Choroid plexus epithelial cell (primary cell): ENCODE measurements at places on chromosomes 1 and 21.

- DNase-seq: no peak
These were observed 213.1 kb upstream of the CAMK1G start for GRCh38 chr1:209370241-209370995.

- DNase-seq: no peak
These were observed 24.7 kb downstream of the RGS1 start for GRCh38 chr1:192600275-192600674.

DNA sequence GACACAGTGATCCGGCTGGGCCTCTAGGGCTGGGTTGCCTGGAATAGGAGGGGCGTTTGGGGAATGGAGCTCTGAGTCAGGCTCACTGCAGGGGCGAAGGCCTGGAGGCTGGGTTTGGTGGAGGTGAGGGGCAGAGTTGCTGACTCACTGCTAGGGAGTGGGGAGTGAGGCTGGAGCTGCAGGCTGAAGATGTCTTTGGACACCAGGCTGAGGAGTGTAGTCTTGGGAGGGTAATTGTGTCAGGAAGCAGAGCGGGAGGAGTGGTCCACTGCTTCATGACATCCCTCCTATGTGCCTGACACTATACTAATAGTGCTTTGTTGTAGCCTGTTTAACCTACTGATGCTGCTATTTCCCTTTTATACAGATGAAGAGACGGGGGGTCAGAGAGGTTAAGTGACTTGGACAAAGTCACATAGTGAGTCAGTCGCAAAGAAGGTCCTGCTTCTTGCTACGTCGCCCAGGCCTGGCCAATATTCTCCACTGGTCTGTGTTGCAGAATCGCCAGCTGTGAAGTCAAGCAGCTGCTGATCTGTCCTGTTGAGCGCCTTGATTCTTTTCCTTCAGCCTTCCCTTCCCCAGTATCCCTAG, 13.6 kb downstream of the ACTL8 start:
- peak; percentile 81 for DNase-seq

DNA sequence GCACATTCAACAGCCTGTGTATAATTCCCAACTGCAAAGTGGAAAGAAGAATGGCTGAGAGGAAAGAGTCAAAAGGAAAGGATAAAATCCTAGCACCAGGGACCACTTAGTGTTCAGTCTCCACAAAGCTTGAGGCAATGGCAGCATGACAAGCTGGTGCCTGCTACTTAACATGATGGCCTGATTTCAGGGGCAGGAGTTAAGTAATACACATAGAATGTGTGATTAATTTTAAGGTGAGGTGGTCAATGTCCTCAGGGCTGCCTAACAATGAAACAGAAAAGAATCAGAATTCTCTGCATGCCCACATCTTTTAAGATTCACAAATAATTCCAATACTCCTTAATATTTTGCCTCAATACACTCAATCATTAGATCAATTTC, 8.9 kb downstream of the P3H1 start:
- DNase-seq: no peak

DNA sequence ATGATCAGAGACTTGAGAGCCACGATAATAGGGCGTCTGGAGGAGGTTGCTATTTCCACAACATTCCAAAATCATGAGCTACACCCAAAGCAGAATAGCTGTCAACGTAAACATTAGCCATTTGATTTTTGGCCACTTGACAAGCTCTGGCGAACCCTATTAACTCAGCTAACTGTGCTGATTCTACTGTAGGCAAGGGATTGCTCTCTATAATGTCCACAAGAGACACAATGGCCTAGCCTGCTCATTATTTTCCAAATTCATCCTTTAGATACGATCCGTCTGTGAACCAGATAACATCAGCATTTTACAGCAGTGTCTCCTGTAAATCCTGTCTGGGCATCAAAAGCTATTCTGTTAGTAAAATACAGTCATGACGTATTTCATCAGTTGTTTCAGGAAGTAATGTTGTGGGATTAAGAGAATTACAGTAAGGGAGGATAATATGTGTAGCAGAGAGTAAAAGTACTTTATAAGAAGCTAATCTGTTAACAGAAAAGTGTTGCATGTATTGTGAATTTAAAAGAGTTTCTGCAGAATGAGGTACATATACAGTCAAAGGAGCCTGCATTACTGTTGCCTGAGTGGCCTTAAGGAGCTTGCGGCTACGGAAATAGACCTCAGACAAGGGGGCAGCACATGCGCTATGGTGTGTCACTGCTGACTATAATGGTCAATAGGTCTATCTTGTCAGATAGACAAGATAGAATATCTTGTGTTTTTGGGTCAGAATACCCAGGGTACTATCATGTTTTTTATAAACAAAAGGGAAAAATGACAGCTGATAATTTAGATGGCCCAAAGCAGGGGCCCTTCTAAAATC, 44.9 kb upstream of the TINAGL1 start:
- peak; percentile 68 for DNase-seq

DNA sequence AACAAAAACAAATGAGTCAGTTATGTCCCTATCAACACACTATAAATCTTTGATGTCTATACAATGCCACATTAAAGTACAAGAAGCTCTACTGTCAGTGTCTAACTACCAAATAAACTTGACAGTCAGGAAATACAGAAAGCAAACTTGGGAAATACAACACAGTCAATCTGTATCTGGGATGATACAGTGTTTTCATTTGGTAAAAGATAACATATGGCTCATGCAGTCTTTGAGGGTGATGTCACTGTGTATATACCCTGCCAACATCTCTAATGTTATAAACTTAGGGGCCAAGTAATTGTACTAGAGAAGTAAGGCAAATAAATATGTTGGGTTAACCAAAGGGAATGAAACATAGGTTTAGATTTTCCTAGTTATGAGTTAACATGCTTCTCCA, 552.5 kb upstream of the ADAMTS5 start:
- DNase-seq: peak; percentile 87

DNA sequence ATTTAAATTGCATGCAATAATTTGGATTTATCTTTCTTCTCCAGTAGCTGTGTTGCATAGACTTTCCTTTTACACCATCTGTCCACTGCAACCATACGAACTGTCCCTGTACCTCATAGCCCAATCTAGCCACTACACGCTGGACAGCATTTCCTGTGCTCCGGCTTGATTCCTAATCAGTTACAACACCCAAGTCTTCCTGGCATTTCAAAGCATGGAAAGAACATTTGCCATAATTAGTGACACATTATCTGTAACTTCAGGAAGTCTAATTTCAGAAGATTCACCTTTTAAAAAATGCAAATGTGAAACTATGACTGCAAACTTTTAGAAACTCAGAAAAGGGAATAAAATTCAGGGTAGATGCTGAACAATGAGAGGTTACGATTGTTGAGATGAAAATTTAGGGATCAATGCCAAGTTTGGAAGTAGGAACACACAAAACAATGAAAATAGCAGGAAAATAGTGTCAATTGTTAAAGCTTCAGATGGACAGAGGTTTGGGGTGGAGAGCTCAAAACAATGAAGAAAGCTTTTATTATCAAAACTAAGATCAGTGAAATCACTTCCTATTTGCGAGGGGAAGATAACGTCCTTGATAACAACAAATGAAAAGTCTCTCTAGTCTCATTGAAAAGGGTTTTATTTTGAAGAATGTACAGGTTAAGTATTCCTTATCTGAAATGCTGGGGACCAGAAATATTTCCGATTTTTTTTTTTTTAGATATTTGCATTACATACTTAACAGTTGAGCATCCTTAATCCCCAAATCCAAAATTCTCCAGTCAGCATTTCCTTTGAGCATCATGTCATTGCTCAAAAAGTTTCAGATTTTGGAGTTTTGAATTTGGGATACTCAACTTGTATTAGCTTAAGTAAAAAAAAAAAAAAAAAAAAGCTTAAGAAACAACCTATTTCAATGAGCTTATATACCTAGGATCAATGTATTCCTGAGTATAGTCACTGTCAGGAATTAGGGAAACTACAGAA, 107.3 kb downstream of the FNBP1L start:
- peak; percentile 39 for DNase-seq

DNA sequence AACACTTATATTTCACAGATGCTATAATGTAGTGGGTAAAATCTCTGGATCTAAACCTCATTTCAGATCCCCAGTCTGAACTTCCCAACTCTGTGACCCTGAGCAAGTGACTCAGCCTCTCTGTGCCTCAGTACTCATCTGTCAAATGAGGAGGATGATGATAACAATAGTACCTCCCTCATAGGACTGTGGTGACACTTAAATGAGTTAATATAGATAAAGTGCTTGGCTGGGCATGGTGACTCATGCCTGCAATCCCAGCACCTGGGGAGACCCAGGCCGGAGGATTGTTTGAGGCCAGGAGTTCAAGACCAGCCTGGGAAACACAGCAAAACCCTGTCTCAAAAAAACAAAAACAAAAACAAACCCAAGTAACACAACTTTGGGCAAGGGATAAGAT, 4.7 kb upstream of the ECE1 start:
- DNase-seq: no peak

DNA sequence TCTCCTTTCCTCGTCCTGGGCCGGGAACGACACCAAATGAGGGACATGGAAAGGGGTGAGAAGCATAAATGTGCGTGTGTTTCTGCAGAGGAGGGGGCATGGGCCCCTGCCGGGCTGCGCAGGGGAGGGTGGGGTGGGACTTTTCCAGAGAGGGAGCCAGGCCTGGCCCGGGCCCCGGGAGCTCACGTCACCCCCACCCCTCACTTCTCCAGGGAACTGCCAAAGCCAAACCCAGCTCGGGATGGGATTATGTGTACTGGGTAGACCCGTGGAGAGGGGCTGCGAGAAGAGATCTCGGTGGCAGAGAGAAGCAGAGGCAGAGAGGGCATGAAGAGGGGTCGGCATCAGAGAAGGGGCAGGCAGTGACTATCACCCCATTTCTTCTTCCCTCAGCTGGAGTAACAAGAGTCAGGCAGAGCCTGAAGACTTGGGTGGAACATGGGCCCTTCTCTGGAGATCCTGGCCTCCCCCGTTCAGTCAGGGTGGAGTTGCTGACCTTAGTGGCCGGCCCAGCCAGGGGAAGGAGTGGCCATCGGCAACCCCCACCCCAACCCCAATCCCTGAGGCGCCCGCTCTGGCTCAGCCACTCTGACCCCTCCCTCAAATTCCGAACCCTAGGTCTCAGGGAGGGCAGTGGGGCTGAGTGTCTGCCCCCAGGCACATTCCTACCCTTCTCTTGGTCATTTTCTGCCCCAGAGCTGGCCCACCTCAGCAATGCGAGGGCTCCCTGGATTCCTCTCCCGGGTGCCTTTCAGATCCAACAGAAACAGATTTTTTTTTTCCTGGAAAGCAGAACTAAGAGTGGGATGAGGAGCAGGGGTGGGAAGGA, 1.2 kb downstream of the ADAMTSL4 start:
- no peak for DNase-seq

DNA sequence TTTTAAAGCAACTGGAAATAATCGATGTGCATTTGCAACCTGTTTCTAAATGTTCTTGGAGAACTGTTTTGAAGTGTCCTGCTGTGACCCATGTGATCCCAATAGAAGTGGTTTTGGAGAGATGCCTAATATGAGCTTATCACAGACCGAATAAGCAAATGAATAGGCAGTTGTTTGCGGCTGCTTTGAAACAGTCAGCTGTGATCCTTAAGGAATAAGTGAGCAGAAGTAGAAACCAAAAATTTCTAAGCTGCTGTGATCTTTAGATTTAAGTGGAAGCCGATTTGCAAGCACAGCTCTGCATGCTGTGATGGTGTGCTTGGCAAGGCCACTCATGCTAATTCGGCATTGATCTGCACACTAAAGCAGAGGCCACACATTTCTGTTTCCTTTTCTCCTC, 329.5 kb upstream of the DUSP10 start:
- peak; percentile 79 for DNase-seq

DNA sequence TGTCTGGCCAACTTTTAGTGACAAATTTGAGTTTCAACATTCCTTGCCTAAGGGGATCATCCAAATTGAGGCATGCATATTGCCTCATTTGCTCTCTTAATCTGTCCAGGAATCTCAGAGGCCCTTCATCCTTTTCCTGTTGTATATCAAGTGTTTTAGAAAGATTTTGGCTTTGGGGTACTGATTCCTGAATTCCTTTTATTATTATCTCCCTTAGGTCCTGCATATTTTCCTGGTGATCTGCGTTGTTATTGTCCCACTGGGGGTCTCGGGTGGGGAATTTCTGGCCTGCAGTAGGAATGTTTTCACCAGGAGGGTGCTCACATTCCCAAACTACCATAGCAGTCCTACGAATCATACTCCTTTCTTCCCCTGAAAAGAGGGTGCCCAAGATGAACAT, 4.4 kb upstream of the AADACL3 start:
- DNase-seq: no peak

GRCh38 chr1:182877331-182877730, 38.2 kb downstream of the DHX9 start:
- no peak for DNase-seq

- DNase-seq: peak; percentile 28
These were observed 19.9 kb upstream of the NEK2 start for GRCh38 chr1:211695135-211695816.

- DNase-seq: peak; percentile 42
These were observed 54.0 kb downstream of the CAPN9 start for GRCh38 chr1:230800891-230801840.

DNA sequence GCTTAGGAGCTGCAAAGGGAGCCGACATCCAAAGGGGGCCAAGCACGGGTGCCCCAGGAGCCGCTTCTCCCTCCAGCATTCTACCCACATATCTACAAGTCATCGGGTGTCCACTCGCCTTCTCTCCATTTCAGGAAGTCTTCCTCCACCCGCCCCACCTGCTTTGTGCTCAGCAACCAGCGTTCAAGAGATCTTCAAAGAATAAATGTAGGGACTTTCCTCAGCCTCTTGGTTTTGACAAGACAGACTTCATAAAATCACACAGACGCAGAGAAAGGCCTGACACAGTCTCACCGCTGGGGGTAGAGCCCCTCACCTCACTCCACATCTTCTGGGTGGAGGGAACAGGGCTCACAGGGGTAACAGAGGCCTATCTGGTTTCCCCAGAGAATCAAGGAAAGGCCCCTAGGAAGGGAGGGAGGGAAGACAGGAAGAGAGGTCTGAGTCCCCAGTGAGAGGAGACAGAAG, 49.5 kb downstream of the SSBP3 start:
- DNase-seq: no peak

DNA sequence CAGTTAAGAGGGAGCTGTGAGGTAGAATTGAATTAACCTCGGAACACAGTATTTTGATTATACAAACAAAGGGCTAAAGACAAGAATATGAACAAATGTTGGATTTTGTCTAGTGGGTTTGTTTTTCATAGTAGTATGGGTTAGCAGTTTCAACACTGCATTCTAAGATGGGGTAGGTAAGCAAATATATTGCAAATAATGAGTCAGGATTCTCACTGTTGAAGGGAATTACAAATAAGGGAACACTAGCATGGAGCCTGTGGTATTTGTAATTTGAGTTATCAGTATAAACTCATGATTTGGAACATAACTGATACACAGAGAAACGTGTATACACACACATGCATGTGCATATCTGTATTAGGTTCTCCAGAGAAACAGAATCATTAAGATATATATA, 44.5 kb downstream of the CD55 start:
- DNase-seq: peak; percentile 32

GRCh38 chr21:37682966-37683365, 233.3 kb downstream of the KCNJ6 start:
- no peak for DNase-seq
